ENCODE measurements at places on chromosomes 7 and 10.

DNA sequence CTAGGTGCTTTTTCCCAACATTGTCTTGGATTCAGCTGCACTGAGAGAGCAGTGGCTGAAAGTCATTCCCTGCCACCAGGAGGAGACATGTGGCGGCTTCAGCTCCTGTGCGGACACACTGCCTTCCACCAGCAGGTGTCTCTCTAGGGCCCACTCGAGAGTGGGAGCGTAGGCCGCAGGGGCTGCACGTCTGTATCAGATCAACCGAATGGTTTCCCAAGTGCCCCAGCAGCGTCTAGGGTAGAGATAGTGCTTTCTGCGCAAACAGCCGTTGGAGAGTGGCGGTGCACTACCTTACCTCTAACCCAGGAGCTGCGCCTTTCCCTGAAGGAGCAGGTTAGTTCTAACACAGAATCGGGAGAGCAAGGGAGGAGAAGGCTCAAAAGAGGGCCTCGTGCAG is 31.7 kb downstream of the PAPOLB start:
- peak; percentile 46 for DNase-seq

- no peak for DNase-seq
Measured at GRCh38 chr7:69434398-69434815, 163.9 kb upstream of the AUTS2 start.

DNA sequence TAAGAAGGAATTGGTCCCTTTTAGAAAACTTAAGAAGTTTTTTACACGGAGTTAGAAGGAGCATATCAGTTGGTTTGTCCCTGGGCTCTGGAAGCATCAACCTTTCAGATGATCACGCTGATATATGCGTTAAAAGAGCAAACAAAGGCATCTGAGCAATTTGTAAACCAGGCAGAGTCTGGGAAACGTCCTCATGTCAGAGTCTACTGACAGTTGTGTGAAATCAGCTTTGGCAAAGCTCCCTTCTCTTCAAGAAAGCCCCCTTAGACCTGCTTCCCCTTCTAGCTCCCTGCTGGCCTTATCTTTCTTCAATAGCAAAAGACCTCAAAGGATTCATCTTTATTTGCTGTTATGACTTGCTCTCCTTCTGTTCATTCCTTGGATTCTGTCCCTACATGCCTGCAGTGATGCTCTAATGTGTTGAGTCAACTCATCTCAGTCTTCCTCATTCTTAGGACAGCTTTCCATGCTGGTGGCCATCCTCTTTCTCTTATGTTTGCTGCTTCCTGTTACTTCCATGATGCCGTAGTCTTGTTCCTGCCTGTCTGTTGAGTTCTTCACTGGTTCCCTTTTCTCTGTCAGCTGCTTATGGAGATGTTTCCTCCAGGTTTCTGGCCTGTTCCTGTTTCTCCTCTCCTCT is 106.5 kb upstream of the BMPER start:
- no peak for DNase-seq

- no peak for DNase-seq
Measured at GRCh38 chr7:138396251-138397070, 63.6 kb upstream of the TRIM24 start.

DNA sequence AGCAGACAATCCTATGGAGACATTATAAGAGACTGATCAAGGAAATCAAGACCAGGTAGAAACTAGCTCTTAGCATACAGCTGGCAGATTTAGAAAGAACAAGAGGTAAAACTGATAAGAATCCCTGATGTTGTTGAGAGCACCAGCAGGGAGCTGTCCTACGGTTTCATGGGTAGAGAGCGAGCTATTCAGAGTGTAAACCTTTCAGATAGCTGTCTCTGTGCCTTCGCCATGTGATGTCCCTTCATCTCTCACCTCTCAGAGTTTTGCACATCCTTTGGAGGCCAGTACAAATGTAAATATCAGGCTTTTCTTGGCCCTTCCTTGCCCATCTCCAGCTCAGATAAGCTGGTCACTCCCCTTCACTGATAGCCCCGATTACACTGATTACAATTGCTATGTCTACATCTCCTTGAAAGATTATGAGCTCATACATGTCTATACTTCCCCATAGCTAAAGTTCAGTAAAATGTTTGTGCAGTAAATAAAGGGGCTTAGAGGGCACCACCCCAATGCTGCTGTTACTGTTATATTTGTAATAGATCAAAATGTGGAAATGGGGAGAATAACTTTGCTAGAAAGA is 21.9 kb downstream of the THSD7A start:
- DNase-seq, result no peak

- no peak for DNase-seq
Measured at GRCh38 chr7:142868188-142868985, 13.5 kb downstream of the EPHB6 start.

Measured in stimulated activated CD8-positive, alpha-beta memory T cell treated with anti-CD3 and anti-CD28 coated beads, Interleukin-4, amount 100 ng/mL, for 24 hours (primary cell).